Fibroblast of upper back skin (primary cell): ENCODE measurements at places on chromosomes 16 and 17.

DNA sequence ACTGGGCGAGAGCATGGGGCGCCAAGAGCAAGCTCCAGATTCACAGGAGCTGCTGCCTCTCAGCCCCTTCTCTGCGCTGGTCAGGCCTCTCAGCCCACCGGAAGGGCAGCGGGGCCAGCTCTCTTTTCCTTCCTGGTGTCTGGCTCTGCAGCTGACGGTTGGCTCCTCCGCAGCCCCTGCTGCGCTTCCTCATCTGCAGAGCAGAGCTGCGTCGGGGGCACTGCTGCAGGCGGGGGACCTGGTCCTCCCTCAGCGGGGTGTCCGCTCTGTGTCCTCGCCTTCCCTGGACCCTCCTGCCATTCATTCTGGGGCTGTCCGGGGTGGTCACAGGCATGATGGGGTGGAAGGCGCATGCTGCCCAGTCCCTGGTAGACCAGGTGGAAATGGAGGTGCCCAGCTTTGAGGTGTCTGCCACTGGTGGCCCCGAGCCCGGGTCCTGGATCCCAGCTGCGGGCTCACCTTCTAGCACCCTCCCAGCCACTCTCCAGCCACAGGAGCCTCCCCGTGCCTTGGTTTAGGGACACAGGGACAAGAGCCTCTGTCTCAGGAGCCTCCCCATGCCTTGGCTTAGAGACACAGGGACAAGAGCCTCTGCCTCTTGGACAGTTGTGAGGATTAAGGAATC lies 84.8 kb downstream of the IRF8 start:
- no peak for DNase-seq

- no peak for DNase-seq
Measured at GRCh38 chr17:29557739-29558116, 9.1 kb downstream of the ABHD15 start.

DNA sequence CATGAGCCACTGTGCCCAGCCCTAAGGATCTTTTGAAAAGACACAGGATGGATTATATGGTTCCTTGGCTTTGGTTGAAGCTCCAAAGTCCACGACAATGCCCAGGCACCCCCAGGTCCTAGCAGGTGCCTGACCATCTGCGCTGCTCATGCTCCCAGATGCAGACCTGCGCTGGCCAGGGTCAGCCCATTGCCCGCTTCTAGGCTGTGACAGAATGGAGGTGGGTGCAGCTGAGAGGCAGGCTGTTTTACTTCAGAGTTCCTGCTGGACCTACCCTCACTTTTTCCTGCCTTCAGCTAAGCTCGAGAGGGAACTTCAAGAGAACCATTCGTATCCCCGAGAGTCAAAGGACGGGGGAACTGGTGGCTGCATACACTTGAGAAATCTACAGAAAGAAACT lies 60.5 kb downstream of the AMFR start:
- no peak for DNase-seq

GRCh38 chr16:27708651-27709050 lies 158.7 kb downstream of the KATNIP start:
- no peak for DNase-seq

- DNase-seq, result no peak
Measured at GRCh38 chr17:41301916-41302901, at the start of gene KRTAP29-1. KRTAP29-1 (minus strand) TSS chr17:41302851; CDS start chr17:41302851, 0 bp downstream.

DNA sequence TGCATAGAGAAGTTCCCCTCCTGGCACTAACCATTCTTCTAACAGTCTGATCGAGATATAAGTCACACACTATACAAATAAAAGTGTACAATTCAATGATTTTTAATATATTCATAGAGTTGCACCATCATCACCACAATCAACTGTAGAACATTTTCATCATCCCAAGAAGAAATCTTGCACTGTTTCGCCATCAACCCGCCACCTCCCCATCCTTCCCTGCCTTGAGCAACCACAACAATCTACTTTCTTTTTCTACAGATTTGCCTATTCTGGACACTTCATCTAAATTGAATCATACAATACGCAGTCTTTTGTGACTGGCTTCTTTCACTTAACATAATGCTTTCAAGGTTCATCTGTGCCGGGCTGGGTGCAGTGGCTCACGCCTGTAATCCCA lies 33.0 kb upstream of the GUCY2D start:
- no peak for DNase-seq

DNA sequence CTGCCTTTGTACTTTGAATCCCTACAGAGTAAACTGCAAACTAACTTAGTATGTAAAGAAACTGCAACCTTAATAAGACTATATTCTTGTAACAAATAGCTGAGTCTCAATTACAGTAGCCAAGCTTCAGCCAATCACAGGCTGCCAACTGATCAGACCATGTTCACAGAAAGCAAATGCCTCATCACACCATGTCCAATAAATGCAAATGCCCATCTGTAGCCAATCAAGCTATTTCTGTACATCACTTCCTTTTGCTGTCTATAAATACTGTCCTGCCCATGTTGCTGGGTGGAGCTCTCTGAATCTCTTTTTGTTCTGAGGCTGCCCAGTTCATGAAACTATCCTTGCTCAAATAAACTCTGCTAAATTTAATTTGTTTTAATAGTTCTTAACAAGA lies 531.7 kb upstream of the TOM1L1 start:
- no peak for DNase-seq

GRCh38 chr17:61411011-61411260 lies 11.3 kb downstream of the TBX2 start:
- DNase-seq, result no peak

GRCh38 chr16:53541326-53541725 lies 38.3 kb upstream of the AKTIP start:
- peak; percentile 79 for DNase-seq

GRCh38 chr16:66099306-66099705 lies 267.2 kb upstream of the CDH5 start:
- no peak for DNase-seq

- DNase-seq, result no peak
Measured at GRCh38 chr17:29649359-29649758, 26.6 kb upstream of the CORO6 start.

DNA sequence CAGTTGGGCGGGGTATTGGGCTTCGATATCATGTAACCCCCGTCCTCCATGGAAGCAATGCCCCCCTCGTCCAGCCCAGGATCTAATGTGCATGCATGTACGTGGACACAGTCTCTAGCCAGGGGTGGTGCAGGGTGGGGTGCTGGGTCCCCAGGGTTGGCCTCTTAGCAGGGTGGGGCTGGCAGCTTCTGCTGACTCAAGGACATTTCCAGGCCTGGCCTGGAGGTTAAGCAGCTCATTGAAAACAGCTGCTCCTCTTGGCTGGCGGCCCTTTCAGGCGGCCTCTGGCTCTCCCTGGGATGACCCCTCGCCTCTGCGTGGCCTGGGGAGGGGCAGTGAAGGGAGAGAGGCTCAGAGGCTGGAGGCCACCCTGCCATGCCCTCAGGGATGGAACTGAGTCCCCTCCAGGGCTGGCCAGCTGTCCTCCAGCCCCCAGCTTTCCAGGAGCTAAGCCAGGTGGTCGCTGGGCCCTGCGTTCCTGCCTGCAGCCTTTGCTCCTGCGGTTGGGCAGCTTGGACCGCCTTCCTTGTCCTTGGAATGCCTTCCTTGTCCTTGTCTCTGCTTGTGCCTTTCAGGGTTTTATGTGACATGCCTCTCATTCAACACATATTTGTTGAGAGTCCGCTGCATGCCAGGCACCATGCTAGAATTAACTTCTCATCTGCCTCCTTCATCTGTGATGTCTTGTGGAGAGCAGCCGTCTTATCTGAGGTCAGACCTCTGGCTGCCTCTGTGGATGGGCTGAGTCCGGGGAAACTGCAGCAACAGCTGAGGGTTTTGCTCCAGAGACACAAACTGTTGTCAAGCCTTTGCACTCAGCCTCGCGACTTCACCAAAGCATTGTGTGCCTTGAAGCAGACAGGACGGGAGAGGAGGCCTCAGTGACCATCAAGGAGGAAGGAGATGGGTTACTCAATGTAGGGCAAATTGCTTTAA lies 26.6 kb downstream of the MRC2 start:
- DNase-seq, result peak; percentile 41

- DNase-seq, result no peak
Measured at GRCh38 chr16:66290431-66290830, 76.1 kb upstream of the CDH5 start.

GRCh38 chr16:86297866-86298757 lies 212.2 kb upstream of the FOXF1 start:
- DNase-seq, result peak; percentile 24

- DNase-seq, result no peak
Measured at GRCh38 chr17:58005031-58005727, 1.9 kb downstream of the SRSF1 start.

DNA sequence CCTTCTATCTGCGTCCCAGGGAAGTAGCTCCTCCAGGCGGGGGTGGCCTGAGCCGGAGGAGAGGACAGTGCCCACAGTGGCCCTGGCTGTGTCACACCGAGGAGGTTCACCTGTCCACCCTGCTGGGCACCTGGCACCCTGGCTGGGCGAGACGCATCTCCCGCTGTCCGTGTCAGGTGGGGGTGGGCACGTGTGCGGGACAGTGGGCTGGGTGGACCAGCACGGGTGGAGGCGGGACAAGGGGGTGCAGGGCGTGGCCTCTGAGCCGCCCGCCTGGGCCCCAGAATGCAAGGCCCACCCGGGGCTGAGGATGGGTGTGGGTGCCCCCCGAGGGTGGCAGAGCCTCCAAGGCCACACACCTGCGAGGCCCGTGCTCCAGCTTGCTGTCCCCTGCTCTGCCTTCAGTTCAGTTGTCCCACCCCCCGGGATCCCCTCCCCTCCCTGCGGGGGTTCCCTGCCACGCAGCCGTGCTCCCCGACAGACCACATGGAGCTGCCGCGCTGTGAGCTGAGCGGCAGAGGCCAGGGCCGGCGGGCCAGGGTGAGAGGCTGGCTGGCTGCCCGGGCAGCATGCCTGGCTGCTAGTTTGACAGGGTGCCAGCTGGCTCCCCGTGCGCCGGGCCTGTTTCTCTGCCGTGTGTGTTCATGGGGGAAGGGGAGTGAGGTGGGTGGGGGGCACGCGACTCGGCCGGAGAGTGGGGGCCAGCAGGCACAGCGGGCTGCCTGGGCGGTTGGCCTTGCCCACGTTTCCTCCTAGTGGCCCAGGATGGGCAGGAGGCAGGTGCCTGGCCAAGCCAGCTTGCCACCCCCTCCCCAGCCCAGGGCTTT lies 33.9 kb downstream of the BAHCC1 start:
- peak; percentile 78 for DNase-seq

- no peak for DNase-seq
Measured at GRCh38 chr17:28497931-28498330, 8.2 kb upstream of the FOXN1 start.

GRCh38 chr17:16818340-16818739 lies 128.3 kb downstream of the CCDC144A start:
- no peak for DNase-seq

DNA sequence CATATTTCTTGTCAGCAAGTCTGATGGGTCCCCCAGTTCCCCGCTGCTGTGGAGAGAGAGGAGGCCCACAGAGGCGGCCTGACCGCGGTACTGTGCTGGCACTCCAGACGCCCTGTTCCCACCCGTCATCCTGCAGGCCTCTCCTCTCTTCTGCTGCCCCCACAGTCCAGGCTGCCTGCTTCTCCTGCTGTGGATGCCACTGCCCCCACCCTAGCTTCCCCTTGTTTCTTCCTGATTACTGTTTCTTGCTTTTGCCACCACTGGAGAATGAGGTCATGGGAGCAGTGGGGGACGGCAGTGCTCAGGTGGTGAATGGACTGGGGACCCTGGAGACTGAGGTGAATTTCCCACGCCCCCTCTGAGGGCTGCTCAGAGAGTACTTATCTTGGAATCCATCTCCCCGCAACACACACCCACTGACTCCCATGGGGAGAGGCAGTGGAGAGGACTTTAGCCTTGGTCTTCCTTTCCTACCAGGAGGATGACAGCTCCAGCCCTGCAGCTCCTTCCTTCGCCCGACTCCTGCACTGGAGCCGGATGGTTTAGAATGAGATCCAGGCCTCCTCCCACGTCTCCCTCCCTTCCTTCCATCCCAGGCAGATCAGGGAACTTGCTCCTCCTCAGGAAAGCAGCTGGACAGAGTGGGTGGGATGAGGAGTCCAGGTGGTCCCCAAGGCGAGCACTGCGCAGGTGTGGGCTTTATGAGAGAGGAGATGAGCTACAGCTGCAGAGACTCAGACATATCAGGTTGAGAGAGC lies 60.4 kb downstream of the PLXDC1 start:
- DNase-seq, result no peak

DNA sequence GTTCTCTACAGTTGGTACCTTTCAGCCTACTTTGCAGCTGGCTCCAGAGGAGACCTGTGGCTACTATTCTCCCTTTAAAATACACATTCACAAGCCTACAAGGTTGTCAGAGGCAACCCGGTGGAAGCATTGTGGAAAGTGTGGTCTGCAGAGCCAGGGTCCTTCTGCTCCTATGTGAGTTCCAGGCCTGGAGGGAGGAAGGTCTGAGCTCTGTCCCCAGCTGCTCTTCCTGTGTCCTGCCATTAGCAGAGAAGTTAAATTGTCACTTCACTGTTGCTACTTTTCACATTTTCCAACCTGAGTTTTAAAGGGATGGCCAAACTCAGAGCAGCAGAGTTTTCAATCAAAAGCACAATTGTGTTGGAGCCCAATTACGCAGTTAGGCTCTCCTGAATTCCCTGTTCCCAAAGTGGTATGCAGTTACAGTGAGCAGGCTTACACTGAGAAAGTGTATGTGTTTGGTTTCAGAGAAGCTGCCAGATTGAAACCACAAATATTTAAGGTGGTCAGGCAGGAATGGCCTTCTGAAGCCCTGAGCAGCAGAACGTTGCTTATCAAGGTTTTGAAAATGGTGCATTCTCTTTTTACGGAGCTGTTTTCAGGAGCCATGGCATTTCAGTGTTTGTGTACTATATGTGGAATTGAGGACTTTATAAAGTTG lies 25.0 kb downstream of the MAP3K3 start:
- DNase-seq, result peak; percentile 82

GRCh38 chr17:74523308-74523707 lies 8.0 kb downstream of the CD300LB start:
- DNase-seq, result no peak

- no peak for DNase-seq
Measured at GRCh38 chr17:79779084-79779529, 1.2 kb downstream of the CBX2 start.

DNA sequence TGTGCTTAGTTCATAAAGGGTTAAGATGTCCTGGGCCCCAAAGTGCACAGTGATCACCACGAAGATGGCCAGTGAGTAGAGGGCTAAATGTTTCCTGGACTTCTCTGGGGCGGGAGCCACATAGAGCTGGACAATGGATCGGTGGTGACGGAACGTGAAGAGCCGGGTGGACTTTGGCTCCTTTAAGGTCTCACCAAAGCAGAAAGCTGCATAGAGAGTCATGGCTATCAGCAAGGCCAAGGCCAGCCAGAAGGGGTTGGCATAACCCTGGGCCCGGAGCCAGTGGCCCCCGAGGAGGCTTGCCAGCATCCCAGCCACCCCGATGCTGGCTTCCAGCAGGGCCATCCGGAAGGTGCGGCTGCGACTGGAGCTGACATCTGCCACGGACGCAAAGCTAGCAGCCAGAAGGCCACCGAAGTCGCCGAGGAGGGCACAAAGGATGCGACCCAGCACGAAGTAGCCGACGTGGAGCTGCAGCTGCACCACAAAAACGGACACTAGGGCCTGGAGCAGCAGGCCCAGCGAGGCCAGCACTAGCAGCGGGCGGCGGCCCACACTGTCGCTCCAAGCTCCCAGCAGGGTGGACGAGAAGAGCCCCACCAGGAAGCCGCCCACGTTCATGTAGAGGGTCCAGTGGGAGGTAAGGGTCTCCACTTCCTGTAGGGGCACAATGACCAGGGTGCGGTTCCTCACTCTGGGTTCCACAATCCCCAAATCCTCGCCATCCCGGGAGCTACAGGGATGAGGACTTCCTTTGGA lies 1.0 kb downstream of the SLC46A1 start:
- no peak for DNase-seq
